Astrocyte of the hippocampus (primary cell): ENCODE measurements at places on chromosomes 3 and 15.

GRCh38 chr3:164371681-164372080 lies 706.6 kb downstream of the SI start:
- no peak for DNase-seq

DNA sequence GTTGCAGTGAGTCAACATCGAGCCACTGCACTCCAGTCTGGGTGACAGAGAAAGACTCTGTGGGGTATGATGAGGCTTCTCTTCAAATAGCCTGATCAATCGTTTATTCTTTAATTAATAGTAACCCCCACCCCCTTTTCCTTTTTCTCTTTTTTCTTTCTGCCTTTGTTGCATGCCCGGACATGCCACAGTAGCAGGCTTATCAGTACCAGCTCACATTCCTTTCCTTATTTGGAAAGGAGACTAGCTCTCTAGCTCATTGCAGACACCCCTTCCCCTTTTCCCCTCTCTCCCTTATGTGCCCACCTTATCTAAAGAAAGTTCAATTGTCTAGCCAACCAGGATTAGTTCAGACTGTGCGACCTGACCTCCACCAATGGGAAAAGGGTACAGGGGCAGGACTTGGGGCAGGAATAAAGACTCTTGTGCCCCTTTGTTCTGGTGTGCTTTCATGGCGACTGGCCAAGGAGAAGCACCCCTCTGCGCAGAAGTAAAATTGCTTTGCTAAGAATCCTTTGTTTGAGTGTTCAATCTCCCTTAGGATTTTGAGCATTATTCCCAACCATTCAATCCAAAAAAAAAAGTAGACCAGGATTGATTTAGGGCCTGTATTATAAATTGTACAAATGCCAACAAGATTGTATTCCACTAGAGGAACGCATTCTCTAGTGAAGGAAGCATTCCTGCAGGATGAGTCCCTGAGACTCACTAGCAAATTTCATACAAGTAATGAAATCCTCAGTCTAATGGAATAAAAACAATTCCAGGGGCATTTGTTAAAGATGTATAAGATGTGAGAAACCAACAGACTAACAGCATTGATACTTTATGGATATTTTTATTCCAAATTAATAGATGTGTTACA lies 95.8 kb upstream of the SNRPN start:
- DNase-seq: peak; percentile 56

DNA sequence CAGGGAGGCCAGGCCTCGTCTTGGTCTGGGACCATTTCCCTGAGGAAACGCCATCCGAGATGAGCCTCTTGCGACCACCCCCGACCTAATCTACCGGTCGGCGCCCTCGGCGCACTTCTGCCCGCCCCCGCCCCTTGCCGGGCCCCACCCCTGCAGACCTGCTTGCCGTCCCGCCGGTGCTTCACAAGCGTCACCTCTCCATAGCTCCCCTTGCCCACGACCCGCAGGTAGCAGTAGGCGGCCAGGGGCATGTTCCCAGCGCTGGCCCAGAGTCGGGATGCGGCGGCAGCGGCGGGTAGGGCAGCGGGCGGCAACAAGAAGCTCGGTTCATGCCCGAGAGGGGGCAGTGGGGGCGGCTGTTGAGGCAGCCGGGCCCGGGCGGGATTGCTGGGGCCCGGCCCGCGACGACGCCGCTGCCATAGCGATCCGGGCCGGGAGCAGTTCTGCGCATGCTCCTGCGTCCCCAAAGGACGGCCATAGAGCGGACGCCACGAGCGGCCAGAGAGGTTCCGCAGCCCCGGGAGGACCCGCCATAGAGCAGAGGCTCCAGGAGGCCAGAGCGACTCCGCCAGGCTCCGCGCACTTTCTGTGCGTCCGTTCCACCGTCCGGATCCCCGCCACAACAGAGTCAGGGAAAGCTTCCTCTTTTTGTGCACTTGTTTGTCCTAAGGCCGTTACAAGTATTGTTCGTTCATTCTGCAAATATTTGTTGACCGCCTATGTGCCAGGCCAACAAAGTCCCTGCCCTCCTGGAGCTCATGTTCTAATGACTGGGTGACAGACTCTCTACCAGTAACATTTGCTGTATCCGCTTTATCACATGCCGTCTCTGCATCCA lies at the start of gene NEK4:
Gene NEK4 (minus strand): TSS at position 445 of the 838 bp plus-strand sequence. CDS start 194 bp downstream, at position 251.
- peak; percentile 97 for DNase-seq

DNA sequence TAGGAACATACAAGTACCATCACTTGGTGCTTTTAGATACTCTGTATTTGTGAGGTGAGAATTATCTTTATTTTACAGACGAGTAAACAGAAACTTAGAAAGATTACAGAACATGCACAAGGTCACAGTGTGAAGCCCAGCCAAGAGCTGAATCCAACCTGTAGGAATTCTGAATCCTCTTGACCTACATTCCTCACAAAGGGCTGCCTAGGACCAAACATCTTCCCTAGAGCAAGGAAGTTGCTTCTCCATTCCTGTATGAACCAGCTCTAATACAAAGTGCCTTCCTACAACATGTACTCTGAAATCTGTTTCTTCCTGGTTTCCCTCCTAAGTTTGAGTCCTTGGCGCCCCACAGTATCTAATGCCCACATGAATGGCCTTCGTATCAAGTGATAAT lies 2.9 kb downstream of the HDGFL3 start:
- DNase-seq: peak; percentile 23

- DNase-seq: no peak
Measured at GRCh38 chr15:67551207-67551743, 8.8 kb downstream of the MAP2K5 start.

GRCh38 chr3:14431917-14432834 lies 29.8 kb downstream of the SLC6A6 start:
- peak; percentile 89 for DNase-seq

- DNase-seq: no peak
Measured at GRCh38 chr3:147582642-147583041, 173.5 kb downstream of the ZIC1 start.

DNA sequence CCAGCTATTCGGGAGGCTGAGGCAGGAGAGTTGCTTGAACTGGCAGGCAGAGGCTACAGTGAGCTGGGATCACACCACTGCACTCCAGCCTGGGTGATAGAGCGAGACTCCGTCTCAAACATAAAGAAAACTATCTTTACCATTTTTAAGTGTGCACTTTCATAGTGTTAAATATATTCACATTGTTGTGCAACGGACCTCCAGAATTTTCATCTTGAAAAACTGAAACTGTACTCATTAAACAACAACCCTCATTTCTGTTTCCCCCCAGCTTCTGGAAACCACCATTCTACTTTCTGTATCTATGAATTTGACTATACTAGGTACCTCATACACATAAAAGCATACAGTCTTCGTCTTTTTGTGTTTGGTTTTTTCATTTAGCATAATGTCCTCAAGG lies 375.1 kb downstream of the SHQ1 start:
- no peak for DNase-seq

DNA sequence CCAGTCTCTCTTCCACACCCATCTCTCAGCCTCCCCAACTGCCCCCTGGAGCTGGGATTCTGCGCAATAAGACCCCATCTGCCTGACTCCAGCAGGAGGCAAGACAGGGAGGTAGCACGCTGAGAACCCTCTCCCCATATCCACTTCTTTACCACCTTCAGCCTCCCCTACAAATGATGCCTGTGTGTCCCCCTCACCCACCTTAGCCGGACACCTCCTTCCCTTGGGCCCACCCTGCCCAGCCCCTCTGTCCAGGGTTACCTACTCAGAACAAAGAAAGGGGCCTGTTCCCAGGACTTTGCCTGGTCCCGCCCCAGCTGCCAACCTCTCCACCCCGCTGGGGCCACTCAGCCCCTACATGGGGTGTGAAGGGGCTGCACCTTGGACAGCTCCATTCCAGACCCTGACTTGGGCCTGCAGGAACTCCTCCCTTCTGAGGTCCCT lies 40.8 kb upstream of the ATP2B2 start:
- no peak for DNase-seq

GRCh38 chr15:88803241-88803919 lies at the start of gene ACAN:
ACAN (plus strand) TSS chr15:88803436; CDS start chr15:88836207, 32,771 bp downstream.
- DNase-seq: peak; percentile 24

DNA sequence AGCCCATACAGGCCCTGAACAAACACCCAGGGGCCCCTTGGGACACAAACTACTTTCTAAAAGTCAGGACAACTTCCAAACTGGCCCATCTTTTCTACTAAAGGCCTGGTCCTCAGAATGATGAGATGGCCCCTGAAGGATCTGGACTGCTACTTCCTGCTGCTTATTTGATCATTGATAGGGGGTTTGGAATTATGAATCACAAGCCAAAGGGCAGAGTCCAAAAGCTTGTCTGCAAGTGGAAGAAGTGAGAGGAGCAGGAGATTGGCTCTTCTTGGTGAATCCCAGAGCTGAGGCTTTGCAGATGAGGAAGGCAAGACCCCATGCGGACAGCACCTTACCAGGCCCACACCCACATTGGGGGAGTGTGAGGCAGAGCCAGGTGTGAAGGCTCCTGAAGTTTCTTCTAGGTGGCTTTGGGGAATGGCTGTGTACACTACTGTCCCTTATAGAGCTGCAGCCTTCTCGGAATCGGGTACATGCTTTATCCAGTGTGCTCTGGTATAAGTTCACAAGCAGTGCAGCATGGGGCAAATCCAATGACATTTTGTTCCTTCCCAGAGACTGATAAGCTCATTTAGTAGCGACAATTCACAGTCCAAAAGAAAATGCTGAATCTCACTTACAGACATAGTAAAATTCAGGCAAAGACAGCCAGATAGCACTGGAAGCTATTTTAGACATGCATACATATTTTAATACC lies 133.1 kb downstream of the RORA start:
- DNase-seq: no peak
